ENCODE measurements at places on chromosomes 11 and 22.

DNA sequence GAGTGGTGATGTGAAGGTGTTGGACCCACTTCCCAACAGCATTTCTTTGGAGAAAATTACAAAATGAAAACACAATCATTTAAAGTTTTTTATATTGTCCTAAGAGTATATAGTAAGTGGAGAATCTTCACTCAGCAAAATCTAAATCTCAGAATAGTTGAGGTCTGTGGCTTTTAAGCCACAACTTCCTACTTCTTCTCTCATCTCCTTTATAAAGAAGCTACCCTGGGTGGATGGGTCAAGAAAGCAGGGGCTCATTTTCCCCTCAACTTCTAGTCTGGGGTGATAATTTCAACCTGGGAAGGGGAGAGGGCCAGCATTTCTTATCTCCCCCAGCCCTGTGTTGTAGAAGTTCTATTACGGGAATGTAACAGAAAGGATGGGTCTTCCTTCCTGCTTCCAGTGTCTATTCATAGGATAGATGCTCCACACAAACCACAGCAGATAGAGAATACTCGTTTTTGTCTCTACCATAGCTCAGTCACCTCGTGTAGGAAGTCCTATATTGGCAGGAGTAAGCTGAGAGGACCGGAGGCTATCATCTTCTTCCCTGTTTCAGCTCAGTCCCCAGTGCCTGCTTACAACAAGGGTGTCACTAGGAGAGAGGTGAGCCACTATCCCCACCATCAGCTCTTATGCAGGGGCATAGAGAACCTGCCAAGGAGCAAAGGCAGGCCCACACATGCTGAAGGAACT, 341.5 kb downstream of the CASP12 start:
- DNase-seq, result no peak

DNA sequence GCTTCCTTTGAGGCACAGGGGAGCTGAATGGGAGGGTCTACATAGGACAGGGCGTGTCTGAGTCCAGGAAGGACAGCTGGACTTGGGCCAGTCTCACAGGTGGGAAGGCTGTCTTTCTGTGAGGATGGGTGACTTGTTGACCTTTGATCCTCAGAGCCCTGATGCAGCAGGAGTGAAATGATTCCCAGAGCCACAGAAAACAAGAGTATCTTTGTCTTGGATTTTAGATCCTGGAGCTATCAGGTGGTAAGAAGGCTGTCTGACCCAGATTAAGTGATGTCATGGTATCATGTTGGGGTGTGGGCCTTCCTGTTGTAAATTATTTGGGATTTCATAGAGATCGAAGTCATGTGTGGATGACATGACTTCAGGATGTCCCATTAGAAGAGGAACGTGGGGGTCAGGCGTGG, 15.0 kb downstream of the PTPRJ start:
- no peak for DNase-seq

DNA sequence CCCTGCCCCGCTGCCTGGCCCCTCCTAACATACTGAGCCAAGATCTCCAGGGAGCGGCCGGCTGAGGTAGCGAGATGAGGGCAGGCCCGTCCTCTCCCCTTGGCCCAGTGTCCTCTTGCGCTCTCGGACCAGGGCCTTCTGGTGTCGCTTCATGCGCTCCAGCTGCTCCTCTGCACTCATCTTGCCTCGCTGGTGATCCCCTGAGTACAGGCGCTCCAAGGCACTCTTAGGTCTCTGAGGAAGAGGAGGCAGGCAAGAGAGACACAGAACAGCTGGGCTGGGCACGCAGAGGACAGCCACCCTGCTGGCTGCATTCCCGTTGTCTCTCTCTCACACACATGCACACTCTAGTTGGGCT, 50.6 kb downstream of the C11orf58 start:
- no peak for DNase-seq

DNA sequence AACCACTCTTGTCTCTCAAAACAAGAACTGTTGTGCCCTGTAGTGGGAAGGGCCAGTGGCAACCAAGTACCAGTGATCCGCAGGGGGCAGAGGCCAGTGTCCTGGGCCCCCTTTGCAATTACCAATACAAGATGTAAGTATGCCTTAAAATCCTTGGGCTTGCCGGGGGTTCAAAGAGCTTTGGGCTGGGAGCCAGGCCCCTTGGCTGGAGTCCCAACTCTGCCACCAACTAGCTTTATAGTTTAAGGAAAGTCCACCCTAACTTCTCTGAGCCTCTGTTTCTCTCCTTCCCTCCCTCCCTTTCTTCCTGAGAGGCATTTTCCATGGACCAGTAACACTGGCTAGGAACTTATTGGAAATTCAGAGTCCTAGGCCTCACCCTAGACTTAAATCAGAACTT, 15.5 kb downstream of the CLMP start:
- DNase-seq, result no peak

DNA sequence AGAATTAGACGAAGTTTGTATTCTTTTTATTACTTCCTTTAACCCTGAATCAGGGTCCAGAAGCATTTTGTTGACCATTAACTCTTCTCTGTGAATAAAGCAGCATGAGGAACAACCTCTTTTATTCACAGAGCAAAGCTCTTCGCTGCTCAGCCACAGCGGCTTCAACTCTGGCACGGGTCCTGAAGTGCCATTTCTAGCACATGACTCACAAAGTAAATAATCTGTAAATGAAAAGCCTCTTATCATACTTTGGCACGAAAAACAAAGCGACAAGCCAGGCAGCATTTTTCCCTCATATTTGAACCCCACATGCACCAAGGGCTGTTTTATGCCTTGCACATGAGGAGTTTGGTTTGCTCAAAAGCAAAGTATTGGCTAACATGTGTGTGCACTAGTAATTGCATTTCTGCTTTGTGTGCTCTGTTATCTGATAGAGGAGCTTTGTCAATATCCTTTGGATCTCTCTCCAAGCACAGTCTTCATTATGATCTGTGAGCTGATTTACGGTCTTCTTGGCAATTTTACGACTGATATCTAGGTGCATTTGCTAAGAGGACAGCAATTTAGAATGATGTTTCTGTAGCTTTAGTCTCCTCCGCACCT, 33.0 kb upstream of the APOBEC3A start:
- no peak for DNase-seq

DNA sequence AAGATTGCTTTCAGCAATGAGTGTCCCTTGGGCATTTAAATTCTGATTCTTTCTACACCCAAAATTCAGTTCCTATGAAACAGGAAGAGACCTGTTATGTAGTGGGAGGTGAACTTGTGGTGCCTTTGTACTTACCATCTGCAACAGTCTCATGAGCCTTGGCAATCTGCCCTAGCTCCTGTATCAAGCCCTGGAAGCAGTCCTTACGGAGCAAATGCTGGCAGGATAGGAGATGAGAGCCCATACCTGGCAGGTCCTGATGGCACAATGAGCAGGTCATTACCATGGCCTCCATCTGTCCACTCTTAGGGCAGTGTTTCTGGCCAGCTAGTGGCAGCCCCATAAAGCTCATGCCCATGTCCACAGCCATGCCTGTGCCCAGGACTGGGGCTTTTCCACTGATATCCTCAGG, 10.8 kb downstream of the TRIM66 start:
- DNase-seq, result no peak

DNA sequence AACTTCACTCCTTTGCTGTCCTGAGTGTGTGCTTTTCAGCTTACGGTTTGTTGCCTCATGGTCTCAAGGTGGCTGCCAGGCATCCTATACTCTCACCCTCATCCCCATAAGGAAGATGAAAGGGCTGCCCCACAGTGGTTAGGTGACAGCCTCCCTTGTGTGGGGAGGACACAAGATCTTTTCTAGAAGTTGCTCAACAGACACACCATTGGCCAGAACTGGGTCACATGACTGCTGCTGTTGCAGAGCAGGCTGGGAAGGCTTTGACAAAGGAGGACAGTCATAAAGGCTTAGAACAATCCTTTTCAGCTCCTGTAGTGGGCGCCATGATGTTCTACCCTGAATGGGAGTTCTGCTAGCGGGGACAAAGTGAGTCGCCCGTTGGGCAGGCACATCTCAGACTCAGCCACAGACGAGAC, 69.7 kb upstream of the RASD2 start:
- no peak for DNase-seq

- DNase-seq, result no peak
These were observed 36.1 kb upstream of the AMOTL1 start for GRCh38 chr11:94731880-94732601.

- DNase-seq, result no peak
These were observed 30.2 kb upstream of the B3GNT6 start for GRCh38 chr11:77003963-77004362.

DNA sequence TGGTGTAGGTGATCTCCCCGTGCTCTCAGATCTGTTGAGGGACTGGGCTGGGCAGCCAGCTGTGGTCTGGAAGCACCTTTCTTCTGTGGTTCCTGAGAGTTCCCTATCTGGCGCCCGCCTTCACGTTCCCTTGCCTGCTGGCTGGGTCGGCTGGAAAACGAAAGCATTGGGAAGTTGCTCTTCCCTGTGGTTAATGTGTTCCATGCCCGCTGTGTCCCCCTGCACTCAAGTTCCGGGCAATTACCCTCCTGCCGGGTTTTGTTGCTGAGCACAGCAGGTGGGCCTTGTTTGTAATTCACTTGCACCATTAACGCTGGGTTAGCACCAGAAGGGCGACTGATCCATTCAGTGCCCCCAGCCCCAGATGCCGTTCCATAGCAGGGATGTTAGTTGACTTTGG, 134.1 kb downstream of the GRIK4 start:
- DNase-seq, result no peak

DNA sequence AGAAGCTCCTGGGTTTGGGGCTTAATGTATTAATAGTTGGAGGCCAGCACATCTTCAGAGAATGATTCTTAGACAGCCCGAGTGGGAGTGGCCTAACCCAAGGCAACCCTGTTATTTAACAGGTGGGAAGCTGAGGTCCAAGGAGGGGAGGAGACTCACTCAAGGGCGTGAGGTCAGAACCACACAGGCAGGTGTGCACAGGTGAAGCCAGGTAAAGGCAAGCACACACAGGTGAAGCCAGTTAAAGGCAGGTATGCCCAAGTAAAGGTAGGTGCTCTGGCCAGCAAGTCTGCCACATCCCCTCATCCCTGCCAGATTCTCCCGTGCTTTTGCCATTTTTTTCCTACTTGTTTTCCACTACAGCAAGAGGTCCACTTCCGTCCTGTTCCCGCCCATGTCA, 2.9 kb upstream of the SHANK2 start:
- DNase-seq, result no peak

- DNase-seq, result no peak
These were observed 291.8 kb downstream of the AASDHPPT start for GRCh38 chr11:106369224-106369623.

GRCh38 chr11:71962428-71963038, 33.7 kb downstream of the RNF121 start:
- no peak for DNase-seq
